ENCODE measurements at places on chromosomes 5 and 9. TPM values are rescaled to one million over a fixed set of nuclear protein-coding genes. Genes with fewer than 3 reads are reported as not detected.

Gene CYSRT1
- not detected for total RNA-seq

Gene IL17B
- total RNA-seq = not detected

Gene CNTNAP3
- total RNA-seq = 84.8 TPM

Gene HIGD2A
- 28.5 TPM for total RNA-seq

Gene OR1J2
- not detected for total RNA-seq

Gene ZNF879
- 21.3 TPM for total RNA-seq

Gene DDX4
- 0.31 TPM for total RNA-seq

Gene PCDHGA2
- 11.9 TPM for total RNA-seq

Gene KIF4B
- 0.63 TPM for total RNA-seq

Gene ANKDD1B
- 1.3 TPM for total RNA-seq

Gene KCTD16
- 28.5 TPM for total RNA-seq

Gene SURF1
- 10.6 TPM for total RNA-seq

Gene CMYA5
- total RNA-seq = 2.5 TPM

Gene FNBP1
- total RNA-seq = 102 TPM

Gene RMI1
- total RNA-seq = 24.4 TPM

Gene NUTM2G
- total RNA-seq = not detected

Gene ECSCR
- 4.7 TPM for total RNA-seq

Gene LCP2
- 1.3 TPM for total RNA-seq
